Naive B cell (primary cell): ENCODE measurements at places on chromosomes 16 and 17. TPM values are rescaled to one million over a fixed set of nuclear protein-coding genes. Genes with fewer than 3 reads are reported as not detected.

The SCGB1C2 gene
- polyA plus RNA-seq: not detected

The NTN1 gene
- polyA plus RNA-seq: 0.07 TPM

The MIEF2 gene
- polyA plus RNA-seq: 13.8 TPM

The MAFG gene
- 3.4 TPM for polyA plus RNA-seq

The PRM1 gene
- polyA plus RNA-seq: not detected

The ATPAF2 gene
- polyA plus RNA-seq: 32.0 TPM

The TMC8 gene
- polyA plus RNA-seq: 52.5 TPM

The EIF1 gene
- 1,269 TPM for polyA plus RNA-seq
